Activated CD4-positive, alpha-beta T cell treated with anti-CD3 and anti-CD28 coated beads for 36 hours (primary cell): ENCODE measurements at places on chromosomes 1 and 21.

GRCh38 chr21:14617871-14618270 is 71.8 kb upstream of the SAMSN1 start:
- no peak for DNase-seq

DNA sequence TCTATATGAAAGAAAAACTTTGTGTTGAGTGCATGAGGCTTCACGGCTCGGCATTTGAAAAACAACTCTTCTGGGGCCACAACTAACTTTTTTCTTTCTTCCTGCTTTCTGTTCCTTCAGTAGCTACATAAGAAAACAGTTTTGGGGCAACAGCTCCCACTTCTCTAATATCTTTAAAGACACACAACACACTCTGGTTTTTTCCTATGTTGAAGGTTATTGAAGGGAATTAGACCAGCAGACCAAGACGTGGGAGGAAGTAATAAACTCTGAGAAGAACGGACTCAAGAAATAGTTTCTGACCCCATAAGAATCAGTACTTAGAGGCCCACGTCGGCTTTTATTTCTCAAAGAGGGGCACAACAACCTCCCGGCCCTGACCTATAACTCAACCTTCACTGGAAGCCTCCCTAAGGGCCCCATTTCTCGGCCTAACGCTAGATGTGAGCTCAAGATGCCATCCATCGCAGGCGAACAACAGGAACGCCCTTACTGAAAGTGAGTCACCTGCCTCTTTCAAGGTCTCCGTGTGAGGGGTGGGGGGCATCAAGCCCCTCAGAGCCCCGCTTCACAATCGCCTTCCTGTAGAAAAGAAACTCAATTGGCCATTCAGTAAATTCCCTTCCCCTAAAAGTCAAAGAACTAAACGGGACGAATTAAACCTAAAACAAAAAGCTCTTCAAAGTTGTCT is 844 bp downstream of the ZMYM6 start:
- peak; percentile 63 for DNase-seq

GRCh38 chr1:117562581-117563491 is 43.0 kb upstream of the TENT5C start:
- no peak for DNase-seq

- no peak for DNase-seq
Measured at GRCh38 chr1:59143811-59144210, 153.1 kb upstream of the FGGY start.

GRCh38 chr1:78044796-78045562 is 787 bp upstream of the GIPC2 start:
- no peak for DNase-seq

DNA sequence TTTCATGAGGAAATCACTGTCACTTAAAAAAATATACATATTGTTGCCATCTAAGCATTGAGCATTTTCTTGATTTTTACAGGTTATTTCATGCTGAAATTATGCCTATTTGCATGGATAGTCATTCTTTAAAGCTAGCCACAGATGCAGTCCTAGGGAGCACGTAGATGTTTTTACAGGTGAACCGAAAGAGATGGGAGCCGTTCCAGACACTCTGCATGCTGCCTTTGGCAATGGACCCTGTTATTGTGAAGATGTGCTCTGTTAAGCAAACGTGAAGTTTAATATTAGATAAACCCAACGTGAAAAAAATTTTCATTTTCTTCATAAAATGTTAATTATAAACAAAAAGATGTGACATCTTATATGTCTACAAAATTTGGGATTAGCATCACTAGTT is 7.1 kb downstream of the PROX1 start:
- no peak for DNase-seq

DNA sequence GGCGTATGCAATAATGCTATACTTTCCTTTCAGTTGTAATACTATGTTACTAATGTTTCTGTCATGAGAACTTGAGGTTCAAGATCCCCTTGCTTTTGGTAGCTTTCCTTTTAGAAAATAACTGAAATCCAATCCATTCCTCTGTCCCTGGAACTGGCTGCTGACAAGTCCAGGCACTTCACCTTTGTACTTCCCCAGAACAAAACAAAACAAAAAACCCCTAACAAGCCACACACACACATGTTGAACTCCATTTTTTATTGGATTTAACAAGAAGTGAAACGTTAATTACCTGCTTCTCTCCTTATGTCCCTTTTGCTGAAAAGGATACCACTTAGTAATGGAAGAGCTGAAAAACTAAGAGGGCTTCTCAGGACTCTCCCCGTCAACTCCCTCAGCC is 26.1 kb upstream of the SDC3 start:
- DNase-seq: no peak

DNA sequence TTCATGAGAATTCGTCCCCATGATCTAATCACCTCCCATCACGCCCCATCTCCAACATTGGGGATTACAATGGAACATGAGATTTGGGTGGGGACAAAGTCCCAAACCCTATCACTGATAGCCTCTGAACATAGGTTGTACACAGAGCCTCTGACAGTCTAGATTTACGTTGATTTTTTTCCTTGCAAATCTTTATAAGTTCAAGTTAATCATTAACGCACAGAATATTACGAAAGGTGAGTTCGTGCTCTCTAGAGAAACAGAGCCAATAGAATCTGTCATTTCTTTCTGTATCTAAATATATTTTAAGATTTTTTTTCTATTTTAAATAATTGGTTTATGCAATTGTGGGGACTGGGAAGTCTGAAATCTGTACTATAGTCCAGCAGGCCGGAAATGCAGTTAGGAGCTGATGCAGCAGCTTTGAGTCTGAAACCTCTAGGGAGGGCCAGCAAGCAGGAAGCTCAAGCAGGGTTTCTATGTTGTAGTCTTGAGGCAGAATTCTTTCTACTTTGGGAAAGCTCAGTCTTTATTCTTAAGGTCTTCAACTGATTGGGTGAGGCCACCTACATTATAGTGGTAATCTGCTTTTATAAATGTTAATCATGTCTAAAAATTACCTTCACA is 61.0 kb downstream of the SELENOF start:
- DNase-seq: no peak

DNA sequence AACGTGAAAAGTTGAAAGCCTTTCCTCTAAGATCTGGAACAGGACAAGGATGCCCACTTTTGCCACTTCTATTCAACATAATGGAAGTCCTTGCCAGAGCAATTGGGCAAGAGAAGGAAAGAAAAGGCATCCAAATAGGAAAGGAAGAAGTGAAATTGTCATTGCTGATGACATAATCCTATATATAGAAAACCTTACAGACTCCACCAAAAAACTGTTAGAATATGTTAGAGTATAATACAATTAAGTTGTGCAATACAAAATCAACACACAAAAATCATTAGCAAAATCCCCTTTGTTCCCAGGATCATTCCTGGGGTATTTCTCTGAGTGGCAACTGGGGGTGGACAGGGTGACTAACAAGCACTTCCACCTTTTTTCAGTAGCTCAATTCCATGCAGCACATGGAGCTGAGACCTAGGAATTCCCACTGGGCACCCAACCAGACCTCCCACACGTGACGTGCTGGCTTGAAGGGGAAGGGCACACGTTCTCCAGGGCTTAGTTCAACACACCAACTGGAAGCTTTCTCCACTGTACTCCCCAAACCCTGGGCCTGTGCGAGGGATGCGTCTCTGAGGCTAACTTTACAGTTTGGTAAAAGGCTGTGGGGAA is 9.6 kb downstream of the STUM start:
- DNase-seq: no peak

- no peak for DNase-seq
Measured at GRCh38 chr1:163974120-163974519, 584.9 kb upstream of the PBX1 start.

GRCh38 chr1:230684146-230684545 is 29.8 kb downstream of the AGT start:
- DNase-seq: no peak

DNA sequence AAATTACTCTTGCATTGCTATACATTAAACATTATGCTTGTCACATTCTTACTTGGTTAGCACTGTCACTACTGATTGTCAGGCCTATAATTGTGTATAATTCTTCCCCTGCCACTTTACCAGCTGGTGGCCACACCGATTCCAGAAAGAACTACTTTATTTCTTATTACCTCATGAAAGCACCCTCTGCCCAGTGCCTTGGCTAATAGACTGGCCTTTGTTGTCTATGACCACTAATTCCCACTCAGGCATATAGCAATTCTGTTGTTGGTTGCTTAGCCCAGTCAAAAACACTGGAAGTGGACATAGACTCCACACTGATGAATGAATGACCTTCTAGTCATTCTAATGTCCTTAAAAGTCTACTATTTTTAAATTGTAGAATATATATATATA is 35.6 kb downstream of the MRPL39 start:
- DNase-seq: no peak

DNA sequence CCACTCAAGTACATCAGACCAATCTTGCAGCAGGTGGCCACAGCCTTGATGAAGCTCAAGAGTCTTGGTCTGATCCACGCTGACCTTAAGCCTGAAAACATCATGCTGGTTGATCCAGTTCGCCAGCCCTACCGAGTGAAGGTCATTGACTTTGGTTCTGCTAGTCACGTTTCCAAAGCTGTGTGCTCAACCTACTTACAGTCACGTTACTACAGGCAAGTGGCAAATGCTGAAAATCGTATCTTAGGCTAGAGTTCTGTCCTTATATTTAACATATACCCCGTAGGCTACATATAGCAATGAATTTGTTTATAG is 12.1 kb downstream of the HIPK1 start:
- no peak for DNase-seq

GRCh38 chr1:19457607-19458006 is 27.7 kb downstream of the CAPZB start:
- DNase-seq: no peak

- no peak for DNase-seq
Measured at GRCh38 chr1:233919786-233920185, 15.3 kb downstream of the SLC35F3 start.

GRCh38 chr21:35423709-35424108 is 374.6 kb upstream of the RUNX1 start:
- DNase-seq: no peak

DNA sequence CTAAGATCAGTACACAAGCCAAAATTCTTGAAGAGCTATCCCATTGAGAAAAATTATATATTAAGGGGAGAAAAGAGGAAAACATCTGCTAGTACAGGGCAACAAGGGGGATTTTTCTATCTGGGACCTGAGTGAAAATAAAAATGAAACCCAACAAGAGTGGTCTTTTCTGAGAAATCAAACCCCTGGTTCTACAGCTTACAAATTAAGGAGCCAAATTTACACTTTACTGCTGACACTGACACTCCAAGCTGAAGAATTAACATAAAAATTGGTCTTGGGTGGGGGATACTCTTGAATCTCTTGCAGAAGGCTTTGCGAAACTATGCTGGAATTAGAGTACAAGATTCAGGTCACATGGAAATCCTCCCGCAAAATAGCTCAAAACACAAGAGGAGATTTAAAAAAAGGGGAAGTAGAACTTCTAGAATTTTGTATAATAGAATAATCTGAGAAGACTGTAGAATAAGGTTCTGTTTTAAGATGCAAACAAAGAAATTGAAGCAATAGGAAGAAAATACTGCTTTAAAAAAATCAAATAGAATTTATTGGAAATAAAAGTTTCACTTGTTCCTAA is 32.1 kb upstream of the HSPA13 start:
- no peak for DNase-seq

- no peak for DNase-seq
Measured at GRCh38 chr1:42946120-42946898, 12.4 kb downstream of the SLC2A1 start.

DNA sequence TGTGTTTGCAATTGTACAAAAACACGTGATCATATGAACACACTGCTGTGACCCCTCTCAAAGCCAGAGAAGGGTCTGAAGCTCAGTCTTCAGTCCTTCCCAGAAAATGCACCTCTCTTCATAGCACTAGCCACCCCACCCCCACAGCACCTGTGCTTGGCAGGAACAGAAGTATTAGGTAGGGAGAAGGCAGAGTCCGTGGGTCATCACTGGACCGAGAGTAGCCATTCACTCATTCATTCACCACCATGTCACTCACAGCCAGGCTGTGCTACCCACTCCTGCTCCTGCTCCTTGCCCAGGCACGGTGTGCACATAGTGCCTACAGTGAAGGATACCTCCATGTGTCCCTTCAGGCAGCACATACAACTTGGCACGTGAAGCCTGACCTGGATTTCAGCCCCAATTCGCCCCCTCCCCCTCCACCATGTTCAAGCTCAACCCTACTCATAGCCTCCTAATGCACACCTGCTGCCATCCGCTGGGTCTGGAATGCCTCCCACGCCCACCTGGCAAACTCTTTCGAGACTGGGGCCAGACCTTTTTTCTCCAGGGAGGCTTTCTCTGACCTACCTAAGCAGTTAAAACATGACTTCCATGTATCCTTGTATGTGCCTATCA is 81.9 kb upstream of the GALNT2 start:
- DNase-seq: no peak

- DNase-seq: no peak
Measured at GRCh38 chr1:29639156-29639736, 402.9 kb downstream of the PTPRU start.

DNA sequence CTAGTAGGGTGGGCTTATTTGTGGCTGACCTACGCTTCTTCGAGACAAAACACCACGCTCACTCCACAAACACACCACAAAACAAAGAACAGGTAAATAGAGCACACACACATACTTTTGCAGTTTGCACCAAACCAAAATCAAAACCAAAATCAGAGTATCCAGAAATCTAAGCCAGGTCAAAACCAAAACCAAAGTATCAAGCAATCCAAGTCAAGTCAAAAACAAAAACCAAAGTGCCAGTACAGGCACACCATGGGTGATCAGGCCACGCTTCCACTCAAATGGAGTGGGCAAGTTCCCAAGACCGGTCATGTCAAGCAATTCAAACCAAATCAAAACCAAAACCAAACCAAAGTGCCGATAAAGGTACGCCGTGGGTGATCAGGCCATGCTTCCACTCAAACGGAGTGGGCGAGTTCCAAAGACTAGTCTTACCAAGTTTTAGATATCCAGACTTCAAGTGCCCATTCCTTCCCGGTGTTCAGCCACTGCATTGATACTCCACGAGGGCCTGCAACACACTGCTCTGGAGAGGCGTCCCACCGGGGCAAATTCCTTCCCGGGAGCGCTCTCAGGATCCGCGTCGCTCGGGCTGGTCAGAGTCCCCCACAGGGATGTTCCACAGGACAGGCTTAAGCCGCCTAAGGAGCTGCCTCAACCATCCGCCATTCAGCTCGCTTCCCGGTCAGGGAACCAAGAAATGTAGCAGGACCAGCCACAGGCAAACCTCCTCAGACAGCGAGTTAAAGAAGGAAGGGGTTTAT is 169.1 kb downstream of the CDC7 start:
- no peak for DNase-seq

- no peak for DNase-seq
Measured at GRCh38 chr1:39484564-39484963, 6.9 kb upstream of the BMP8A start.

- peak; percentile 25 for DNase-seq
Measured at GRCh38 chr1:55288245-55288644, 73.1 kb upstream of the USP24 start.

DNA sequence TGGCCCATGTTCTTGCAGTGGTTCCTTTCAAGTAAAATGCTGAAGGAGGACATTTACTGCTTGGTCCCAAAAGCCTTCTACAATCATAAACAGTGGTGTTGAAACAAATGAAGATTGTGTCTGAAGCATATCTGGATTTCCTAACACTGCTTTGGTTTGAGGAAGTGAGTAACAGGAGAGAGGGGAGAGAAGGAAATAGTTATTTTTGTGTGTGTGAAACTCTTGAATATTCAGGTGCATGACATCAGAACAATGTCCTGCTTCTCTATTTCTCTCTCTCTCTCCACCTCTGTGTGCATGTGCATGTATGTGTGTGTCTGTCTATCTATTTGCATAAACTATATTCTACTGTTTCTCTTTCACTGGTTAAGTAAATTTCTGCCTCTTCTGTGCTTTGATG is 61.4 kb upstream of the TNFSF18 start:
- no peak for DNase-seq

GRCh38 chr1:38727684-38728584 is 131.6 kb downstream of the RRAGC start:
- peak; percentile 25 for DNase-seq

GRCh38 chr1:109307274-109308021 is 637 bp upstream of the MYBPHL start:
- DNase-seq: peak; percentile 33
